ENCODE measurements at places on chromosomes 3 and 15.

DNA sequence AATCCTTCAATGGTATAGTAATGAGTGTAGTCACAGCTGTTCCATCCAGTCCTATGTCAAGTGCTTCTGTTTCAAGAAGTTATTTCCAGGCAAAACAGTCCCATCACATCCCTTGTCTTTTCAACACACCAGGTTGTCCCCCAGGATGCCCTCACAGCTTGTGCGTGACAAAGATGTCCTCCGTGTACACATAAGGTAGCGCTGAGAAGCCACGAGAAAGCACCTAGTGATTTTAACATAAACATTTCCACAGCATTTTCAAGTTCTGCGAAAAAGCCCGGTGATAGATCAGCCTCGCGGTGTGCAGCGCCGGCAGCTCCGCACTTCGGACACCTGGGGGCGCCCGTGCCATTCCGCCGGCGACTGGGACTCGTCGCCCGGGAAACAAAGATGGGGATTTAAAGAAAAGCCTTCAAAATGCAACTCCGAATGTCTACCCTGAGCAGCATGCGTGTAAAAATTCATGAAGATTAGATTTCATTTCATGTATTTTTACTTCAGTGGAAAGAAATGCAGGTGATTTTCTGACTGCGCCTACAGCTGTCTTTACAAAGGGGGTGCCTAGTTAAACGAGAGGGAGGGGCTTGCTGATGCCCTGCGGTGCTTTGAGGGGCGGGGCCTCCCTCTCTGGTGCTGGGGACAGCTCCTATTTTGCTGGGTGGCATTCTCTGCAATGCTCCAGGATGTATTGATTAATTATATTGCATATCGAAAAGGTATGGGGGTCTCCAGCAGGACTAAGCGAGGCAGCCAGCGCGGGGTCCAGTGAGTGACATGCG lies 49.9 kb downstream of the KY start:
- DNase-seq, result peak; percentile 20

GRCh38 chr3:113279686-113280085 lies 68.3 kb downstream of the BOC start:
- DNase-seq, result no peak

- DNase-seq, result no peak
Measured at GRCh38 chr3:67558426-67558825, 96.0 kb downstream of the SUCLG2 start.

GRCh38 chr15:81400640-81401236 lies 26.7 kb upstream of the TMC3 start:
- DNase-seq, result no peak

DNA sequence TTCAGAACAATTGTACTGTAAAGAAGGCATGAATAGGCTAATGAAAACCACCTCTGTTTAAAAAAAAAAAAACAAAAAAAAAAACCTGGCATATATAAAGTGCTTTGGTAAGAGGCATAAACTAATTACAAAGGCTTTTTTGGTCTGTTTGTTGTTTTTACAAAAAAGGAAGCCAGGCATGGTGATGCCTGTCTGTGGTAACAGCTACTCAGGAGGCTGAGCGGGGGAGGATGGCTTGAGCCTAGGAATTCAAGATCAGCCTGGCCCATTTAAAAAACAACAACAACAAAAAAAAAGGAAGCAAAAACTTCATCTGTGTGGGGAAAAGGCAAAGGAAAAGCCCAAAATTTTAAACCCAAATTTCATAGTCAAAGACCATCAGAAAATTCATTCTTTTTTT lies 47.0 kb downstream of the OSBPL10 start:
- no peak for DNase-seq

Measured in stimulated activated CD8-positive, alpha-beta memory T cell treated with anti-CD3 and anti-CD28 coated beads, Interleukin-2, amount 100 ng/mL, for 1 hour (primary cell).